GM06990 (cell line): ENCODE measurements at places on chromosomes 1 and 21.

DNA sequence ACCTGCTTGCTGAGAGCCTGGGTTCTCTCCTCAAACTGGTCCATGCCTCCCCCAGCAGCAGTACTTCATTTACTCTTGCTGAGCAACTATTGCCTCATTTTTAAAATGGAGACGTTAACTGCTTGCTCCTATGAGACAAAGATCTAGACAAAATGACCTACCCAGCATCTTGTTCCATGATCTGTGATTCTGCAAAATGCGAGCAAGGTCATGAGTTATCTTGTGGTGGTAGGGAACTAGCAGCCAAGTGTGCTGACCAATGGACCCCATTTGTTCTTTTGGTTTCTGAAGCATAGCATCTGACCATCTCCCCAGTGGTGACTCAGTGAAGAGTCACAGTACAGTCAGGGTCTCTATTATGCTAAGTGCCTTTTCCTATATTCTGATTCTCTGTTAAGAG, 40.4 kb downstream of the TBX15 start:
- no peak for DNase-seq

DNA sequence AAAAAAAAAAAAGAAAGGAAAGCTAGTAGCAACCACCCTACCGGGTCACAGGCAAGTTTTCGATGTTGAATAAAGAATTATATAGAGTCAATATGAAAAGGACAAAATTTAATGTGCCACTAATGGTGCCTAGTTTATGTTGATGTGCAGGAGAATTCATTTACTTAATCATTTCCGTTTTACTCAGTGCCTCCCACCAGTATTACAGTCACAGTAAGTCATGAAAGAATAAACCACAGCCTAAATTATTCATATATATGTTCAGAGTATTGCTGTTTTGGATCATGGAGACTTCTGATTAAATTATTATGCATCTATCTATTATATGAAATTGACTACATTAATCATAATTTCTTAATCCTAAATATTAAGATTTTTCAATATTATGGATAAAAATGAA, 35.3 kb downstream of the FNBP1L start:
- no peak for DNase-seq

- DNase-seq, result no peak
These were observed 9.5 kb downstream of the COLGALT2 start for GRCh38 chr1:184027826-184028695.

DNA sequence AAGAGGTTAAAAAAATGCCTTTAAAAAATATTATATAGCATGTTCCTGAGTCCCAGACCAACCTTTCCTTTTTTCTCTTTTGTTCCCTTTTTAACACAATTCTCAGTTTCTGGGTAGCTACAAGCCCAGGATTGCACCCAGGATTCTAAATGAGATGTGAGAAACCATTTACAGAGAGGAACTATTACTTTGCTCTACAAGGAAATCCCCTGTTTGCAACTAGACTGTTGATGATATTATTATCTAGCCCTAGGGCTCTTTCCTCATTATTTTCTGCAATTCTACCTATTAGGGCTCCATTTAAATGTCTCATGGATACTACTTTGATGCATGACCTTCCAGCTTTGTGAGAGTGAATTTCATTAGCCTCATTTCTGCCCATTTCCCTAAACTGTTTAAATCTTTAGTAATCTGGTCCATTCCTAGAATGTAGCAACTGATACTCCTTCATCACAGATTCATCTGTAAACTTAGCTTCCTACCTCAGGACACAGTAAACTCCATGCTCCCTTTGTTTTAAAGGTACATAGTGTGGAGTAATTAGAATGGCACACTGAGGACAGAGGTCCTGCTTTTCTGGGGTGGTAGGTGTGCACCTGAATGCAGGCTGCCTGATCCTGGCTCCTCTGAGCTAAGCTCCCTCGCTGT, 7.1 kb upstream of the KIF14 start:
- DNase-seq, result no peak

DNA sequence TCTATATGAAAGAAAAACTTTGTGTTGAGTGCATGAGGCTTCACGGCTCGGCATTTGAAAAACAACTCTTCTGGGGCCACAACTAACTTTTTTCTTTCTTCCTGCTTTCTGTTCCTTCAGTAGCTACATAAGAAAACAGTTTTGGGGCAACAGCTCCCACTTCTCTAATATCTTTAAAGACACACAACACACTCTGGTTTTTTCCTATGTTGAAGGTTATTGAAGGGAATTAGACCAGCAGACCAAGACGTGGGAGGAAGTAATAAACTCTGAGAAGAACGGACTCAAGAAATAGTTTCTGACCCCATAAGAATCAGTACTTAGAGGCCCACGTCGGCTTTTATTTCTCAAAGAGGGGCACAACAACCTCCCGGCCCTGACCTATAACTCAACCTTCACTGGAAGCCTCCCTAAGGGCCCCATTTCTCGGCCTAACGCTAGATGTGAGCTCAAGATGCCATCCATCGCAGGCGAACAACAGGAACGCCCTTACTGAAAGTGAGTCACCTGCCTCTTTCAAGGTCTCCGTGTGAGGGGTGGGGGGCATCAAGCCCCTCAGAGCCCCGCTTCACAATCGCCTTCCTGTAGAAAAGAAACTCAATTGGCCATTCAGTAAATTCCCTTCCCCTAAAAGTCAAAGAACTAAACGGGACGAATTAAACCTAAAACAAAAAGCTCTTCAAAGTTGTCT, 844 bp downstream of the ZMYM6 start:
- DNase-seq, result peak; percentile 29
